Naive B cell (primary cell): ENCODE measurements at places on chromosomes 13 and 19.

GRCh38 chr13:100306434-100306999, 217.6 kb downstream of the PCCA start:
- DNase-seq: no peak

- peak; percentile 29 for DNase-seq
Measured at GRCh38 chr13:110340812-110341444, 33.8 kb downstream of the COL4A2 start.

DNA sequence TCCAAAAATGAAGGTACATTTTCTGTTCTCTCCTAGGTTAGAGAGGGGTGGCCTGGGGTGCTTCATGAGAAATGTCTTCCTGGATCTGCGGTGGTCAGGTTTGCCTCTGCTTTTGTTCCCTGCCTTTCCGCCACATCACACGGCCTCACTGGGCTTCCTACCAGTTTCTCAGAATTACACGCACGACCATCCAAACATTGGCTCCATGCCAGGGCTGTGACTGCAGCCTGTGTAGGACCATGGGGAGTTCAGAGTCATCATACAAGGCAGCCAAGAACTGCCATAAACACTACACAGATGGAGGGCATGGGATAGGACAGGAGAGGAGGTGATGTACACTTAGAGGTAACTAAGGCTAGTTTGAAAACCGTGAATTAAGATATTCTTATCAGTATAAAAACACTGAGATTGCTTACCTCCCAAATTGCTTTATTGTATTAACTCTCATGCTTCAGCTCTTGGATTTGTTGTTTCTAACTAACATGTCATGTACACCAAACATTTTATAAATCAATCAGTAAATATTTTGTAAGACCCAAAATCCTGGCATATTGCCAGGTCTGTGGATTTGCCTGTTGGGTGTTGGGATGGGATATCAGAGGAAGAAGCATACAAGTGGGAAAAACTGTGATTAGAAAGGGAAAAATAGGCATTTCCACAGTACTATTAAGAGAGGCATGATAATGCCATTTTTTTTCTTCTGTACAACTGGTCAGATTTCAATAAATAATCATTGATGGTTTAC, 45.2 kb downstream of the CDADC1 start:
- DNase-seq: no peak

DNA sequence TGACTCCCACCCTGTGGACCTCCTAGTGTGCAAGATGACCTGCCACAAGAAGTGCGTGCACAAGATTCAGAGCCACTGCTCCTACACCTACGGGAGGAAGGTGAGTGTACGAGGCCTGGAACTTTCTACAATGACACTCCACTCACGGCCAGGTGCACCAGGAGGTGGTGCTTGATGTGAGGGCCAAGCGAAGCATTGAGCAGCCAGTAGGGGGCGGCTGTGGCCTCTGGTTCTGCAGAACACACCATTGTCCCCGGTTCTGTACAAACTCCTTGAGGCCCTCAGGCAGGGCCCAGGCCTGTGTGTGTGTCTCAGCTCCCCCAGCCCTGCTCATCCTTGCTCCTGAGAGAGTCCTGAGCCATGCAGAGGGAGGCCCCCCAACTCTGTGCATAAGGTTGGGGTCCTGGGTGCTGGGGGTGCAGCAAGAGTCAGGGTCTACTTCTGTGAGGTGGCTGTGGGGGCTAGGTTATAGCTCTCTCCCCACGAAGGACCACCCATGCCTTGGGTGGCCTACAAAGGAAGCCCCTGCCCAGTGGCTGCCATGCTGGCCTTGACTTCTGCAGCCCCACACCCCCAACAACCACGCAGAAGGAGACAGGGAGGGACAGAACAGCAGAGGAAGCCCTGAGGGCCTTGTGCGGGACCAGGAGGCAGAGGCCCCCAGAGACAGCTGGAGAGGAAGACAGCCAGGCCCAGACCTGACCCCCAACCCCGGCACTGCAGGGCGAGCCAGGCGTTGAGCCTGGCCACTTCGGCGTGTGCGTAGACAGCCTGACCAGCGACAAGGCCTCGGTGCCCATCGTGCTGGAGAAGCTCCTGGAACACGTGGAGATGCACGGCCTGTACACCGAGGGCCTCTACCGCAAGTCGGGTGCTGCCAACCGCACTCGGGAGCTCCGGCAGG, 9.7 kb upstream of the USE1 start:
- peak; percentile 46 for DNase-seq
